NCI-H774 (cell line): ENCODE measurements at places on chromosomes 1 and 21.

DNA sequence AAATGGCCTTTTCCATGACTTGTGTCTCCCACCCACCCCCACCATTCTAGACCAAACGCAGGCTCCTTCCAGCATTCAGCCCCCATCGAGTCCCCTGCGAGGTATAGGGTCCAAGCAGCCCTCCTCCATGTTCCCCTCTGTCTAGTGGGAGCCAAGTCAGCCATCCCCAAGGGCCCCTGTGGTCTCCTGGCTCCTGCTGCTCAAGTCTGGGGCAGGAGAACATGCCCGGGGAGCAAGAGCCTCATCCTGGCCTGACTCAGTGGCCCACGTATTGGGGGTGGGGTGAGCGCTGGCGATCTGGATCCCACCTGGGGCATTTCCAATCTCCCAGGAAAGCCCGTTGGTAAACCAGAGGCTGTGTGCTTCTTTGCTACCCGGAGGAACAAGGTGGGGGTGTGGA lies 4.1 kb upstream of the PRDM16 start:
- no peak for DNase-seq

DNA sequence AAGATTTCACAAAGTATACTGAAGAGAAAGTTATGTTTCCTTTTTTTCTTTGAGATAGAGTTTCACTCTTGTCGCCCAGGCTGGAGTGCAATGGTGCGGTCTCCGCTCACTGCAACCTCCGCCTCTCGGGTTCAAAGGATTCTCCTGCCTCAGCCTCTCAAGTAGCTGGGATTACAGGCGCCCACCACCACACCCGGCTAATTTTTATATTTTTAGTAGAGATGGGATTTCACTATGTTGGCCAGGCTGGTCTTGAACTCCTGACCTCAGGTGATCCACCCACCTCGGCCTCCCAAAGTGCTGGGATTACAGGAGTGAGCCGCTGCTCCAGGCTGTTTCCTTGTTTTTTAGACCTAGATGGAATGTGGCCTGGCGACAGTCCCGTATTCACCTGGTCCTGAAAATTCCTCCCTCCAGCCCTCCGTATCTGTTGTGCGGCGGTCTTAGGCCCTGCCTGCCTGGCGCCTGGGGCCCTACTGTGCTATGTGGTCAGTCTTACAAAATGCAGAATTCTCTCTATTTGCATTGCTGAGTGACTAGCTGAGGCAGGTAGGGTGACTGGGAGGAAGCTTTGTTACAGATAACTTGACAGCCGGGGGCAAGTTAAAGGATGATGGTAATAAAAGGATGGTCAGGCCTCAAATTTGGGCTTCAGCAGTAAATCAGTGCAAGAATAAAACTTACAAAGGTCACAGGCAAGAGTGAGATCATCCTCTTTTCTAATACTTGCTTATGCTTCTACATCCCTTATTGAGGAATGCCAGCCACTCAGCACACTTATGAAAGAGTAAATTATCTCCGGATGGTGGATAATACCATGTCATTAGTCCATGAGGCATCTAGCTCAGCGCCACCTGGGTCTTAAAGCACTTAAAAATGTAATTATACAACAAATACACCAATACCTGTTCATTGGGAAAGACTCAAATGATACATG lies 30.3 kb downstream of the PARK7 start:
- no peak for DNase-seq

GRCh38 chr21:35603494-35603893 lies 456.8 kb downstream of the SETD4 start:
- DNase-seq: peak; percentile 23

DNA sequence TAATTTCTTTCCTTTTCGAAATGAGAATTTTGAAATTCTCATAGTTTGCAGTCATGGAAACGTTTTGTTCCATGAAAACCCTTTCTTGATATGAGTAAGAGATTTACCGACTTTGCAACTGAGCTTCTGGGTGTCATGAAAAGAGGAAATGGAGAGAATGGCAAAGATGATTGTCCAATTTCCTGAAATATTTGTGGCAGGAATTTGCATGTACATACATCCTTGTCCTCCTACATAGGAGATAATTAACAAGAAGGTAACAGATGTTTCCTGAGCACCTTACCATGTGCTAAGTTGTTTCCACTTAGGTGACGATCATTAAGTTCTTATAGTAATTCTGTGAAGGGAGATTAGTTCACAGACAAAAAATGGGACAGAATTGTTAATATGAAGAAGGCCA lies 170.7 kb downstream of the NEGR1 start:
- no peak for DNase-seq

- no peak for DNase-seq
These were observed 857 bp downstream of the FAM3B start for GRCh38 chr21:41317458-41317857.

DNA sequence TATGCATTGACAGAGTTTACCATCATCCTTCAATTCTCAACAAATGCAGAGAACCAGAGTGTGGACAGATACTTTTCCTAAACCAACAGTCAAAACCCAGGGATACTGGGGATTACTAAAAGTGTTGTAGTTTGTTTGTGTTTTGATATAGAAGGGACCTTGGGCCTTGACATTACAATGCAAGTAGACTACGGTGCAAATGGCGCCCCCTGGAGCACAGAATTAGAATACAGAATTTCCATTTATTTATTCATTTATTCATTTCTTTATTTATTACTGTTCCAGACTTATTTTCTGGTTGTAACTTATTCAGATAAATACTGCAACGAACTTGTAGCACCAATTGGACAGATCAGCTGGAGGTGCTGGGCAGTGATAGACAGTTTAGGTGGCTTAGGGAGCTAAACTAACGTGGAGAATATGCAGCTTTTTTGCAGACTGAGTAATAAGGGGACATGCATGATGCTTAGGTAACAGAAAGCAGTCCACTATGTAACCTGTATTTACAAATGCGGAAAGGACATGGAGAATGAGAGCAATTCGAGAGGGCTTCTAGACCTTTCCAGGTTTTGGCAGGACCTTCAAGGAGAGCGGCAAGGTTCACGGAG lies 42.6 kb downstream of the KIRREL1 start:
- no peak for DNase-seq

- DNase-seq: no peak
These were observed 87.4 kb upstream of the NGF start for GRCh38 chr1:115425442-115425841.

DNA sequence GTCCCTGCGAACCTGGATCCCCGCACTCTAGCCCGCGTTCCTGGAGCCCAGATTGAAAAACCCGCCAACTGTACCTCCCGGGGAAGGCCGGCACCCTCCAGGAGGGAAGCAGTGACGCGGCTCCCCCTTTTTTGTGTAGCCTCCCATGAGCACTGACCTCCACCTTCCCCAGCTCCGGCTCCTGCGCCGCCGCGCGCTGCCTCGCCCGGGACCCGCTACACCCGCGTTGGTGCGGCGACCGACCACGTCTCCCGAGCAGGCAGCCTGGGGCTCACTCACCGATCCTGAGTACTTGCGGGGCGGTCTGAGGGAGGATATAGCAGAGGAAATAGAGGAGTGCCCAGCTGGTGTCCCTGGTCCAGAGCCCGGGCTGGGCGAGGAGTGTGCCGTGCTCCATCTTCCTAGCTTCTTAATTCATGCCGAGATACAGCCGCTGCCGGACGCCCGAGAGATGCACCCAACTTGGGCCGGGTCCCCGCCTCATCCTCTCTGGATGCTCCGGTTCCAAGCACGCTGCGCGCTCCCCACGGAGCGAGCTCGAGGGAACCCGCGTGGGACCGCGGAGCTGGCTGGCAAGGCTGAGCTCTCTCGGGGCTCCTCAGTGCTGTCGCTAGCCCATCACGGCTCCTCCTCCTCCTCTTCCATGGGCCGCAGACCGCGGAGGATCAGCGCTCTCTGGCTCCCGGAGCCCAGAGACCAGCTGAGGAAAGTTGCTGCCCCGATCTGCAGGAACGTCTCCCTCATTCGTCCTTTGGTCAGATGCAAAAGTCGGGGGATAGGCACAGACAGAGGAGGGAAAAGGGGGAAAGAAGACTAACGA lies 482 bp downstream of the GRIK1 start:
- no peak for DNase-seq

- DNase-seq: no peak
These were observed 539.5 kb downstream of the MATN1 start for GRCh38 chr1:30183895-30184294.

DNA sequence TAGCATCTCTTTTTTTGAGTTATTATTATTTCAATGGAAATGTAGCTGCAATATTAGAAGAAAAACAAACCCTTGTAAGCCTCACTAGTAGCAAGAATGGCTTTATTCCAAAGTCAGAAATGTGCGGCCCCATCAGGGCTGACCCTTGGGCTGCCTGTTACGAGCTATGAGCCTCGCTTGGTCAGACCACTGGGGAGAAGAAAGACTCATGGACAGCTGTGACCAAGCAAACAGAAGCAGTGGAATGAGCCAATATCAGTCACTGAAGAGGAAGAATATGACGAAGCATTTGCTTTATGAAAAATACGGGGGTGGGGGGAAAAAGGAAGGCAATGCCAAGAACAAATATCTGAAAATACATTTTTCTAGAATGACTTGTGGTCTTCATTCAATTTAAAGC lies 504.5 kb downstream of the LMO4 start:
- no peak for DNase-seq

GRCh38 chr21:37742532-37742931 lies 173.7 kb downstream of the KCNJ6 start:
- no peak for DNase-seq

DNA sequence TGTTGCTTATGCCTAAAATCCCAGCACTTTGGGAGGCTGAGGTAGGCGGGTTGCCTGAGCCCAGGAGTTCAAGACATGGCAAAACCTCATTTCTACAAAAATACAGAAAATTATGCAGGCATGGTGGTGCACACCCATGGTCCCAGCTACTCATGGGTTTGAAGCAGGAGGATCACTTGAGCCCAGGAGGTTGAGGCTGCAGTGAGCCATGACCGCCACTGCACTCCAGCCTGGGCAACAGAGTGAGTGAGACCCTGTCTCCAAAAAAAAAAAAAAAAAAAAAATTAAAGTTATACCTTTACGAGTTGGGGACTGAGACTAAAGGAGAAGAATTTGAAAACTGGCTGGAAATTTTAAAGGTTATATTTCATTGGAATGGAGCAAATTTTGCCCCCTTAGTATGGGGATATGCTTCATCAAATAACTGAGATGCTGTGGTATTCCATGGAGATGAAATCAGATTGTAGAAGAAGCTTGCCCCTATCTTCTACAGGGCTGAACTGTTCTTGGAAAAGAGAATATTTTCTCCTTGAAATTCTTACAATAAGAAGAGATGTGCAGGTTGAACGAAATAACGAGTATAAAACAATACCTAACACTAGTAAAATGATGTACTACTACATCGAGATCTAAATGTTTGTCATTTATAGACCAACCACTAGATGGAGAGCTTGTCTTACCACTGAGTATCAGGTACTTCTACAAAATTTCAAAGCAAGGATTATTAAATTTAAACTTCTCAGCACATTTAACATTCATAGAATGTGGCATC lies 34.9 kb upstream of the SCYL3 start:
- peak; percentile 40 for DNase-seq

GRCh38 chr1:104073463-104073902 lies 323.8 kb downstream of the AMY1C start:
- no peak for DNase-seq

DNA sequence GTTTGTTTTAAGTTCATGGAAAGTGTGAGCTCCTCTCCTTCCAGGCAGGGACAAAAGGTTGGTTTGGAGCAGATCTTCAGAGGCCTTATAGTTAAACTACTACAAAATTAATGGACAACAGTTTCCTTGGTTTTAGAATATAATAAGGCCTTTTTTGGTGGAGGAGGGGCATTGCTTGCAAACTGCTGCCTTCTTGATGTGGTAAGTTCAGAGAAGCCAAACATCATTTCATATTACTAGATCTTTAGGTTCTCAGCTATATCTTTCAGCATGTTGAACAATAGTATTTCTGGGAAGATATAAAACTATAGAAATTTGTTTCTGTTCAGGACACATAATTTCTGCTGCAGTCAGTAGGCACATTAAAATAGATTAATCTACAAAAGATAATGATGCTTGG lies 97.8 kb upstream of the B3GALT2 start:
- DNase-seq: no peak

DNA sequence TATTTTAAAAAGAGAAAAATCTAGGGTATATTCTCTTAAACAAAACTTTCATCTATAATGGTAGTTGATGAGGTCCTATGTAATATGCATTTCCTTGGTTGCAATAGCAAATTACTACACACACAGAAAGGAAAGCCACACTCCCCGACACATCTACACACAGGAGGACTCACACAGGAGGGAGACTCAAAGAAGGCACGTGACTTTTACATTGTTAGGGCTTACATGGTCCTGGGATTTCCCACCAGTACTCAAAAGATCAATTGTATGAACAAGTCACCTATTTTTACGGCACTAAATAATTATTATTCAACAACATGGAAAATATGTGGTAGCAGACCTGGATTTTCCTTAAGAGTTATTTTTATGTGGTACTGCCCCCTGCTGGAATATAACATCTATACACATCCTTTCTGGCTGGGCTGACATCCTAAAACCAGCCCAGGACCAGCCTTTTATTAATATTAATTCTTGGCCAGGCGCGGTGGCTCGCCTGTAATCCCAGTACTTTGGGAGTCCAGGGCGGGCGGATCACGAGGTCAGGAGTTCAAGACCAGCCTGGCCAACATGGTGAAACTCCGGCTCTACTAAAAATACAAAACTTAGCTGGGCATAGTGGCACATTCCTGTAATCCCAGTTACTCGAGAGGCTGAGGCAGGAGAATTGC lies 33.9 kb upstream of the LGALS8 start:
- DNase-seq: peak; percentile 10

DNA sequence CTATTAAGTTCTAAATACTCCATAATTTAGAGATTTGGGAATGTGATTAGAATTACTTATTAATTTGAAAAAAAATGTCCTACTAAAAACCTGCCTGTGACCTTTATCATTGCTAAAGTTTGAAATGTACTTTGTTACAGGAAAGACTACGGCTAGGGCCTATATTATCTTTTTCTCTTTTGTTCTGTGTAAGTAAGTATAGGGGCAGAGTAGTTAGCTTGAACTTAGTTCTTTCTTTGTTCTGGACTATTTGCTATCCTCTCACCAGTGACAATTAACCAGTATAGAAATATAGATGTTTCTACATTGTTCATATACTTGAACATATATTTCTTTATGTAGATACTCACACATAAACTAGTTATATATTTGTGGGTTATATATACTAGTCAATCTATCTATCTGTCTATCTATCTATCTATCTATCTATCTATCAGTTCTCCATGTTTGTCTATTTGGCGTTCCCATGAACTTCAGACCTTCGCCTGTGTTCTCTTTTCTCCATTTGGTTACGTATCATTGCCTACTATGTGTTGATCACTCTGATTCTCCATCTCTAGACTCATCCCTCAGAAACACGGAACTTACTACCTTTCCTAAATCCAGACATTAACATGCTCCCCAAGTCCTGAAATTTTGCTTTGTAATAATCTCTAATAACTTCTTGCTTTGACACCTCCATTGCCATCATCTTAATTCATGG lies 3.3 kb downstream of the PTPRC start:
- DNase-seq: no peak

- no peak for DNase-seq
These were observed 21.5 kb downstream of the NDUFS5 start for GRCh38 chr1:39047374-39048229.
